ENCODE measurements at places on chromosomes 2 and 18. TPM values are rescaled to one million over a fixed set of nuclear protein-coding genes. Genes with fewer than 3 reads are reported as not detected.

GRCh38 chr2:122034344-122034743 is 278.9 kb downstream of the TSN start:
- no peak for DNase-seq

DNA sequence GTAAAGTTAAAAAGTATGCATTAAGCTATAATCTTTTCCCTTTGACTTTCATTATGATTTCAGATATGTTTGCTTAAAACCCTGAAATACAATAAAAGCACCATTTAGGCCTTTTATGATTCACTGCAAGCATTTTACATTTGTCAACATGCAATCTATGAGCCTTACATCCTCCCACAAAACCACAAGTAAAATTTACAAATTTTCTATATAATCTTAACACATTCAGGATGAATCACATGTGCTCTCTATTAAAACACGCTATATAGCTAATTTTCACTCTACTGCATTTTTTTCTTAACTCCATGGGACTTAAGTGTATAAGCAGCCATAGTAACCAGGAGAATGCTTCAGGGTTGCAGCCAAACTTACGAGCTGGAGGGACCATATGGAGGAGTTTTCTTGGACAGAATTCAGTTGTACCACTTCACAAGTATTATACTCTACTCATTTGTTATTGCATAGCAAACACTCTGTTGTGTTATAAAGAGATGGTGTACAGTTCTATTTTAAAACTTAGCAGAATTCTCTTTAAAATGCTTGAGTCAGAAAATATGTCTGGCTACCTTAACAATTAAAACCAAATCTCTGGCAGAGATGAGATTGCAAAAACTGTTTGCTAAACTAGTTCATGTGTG is 293.2 kb downstream of the ALK start:
- no peak for DNase-seq

DNA sequence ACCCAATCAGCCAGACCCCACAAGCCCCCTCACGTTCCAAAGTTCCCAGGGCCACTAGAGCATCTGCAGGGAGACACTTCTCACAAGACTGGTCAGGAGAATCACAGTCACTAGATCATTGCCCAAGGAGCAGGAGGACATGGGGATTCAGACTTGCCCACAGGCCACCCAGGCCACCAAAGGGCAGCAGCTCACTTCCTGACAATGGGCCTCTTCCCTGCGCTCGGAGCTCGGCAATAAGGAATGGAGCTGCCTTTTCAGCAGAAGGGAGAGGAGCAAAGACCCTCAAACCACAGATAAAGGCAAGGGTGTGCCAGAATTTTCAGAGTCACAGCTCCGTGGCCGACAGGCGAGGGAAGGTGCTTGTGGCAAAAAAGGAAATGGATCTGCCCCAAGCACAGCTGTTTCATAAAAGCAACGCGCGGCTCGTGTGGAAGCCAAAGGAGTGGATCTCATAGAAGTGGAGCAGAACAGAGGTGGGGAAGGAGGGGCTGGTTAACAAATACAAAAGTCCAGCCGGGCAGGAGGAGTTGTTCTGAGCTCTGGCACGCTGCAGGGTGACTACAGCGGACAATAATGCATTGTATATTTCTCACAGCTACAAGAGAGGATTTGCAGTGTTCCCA is 72.1 kb downstream of the EDAR start:
- DNase-seq: no peak

DNA sequence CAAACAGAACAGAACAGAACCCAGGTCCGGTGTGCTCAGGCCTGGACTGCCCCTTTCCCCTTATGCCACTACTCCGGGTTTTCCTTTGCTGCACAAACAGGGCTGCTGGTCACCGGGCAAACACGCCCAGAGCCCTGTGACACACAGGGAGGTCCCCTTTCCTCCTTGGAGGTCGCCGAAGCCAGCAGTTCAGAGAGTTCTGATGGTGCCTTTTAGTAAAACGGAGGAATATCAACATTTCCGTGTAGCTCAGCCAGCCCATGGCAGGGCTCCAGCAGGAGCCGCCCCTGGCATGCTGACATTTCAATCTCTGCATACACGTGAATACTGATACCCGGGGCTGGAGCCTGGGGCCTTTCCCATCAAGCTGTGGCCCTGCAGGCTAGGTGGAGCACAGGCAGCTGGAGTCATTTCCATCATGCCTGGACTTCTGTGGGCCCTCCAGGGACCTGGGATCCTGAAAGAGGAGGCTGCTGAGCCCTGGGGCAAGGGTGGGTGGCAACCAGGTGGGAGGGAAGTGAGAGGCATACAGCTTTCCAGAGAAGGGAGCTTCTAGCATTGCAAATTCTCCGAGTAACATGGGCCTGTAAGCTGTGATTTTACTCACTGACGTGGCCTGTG is 91.4 kb upstream of the PXDN start:
- DNase-seq: no peak

The ERBB4 gene
- polyA plus RNA-seq: 8.8 TPM
